ENCODE measurements at places on chromosomes 6 and 20.

DNA sequence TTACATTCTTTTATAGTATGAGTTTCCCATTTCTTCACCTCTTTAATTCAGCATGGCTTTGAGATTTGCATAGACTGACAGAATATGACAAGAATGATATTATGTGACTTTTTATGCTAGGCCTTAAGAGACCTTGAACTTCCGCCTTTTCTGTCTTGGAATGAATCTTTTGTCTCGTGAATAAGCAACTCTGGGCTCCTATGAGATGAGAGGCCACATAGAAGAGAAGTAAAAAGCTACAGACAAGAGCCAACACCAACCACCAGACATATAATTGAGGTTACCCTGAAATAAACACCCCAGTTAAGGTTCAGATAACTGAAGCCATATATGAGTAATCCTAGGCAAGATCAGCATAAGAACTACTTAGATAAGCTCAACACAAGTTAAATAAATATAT lies 600.8 kb downstream of the MEI4 start:
- H3K27ac ChIP-seq, result no peak overlapping the region
- no peaks in the 10 kb centered on the region for H3K4me1 ChIP-seq
- DNase-seq, result no peak
- no peaks in the 10 kb centered on the region for H3K27me3 ChIP-seq
- no peak overlapping the region for H3K4me3 ChIP-seq

- no peak overlapping the region for H3K27ac ChIP-seq
- no peaks in the 10 kb centered on the region for H3K27me3 ChIP-seq
- no peak for DNase-seq
- H3K36me3 ChIP-seq, result no peaks in the 10 kb centered on the region
Measured at GRCh38 chr6:89021629-89022028, 58.2 kb upstream of the RNGTT start.

GRCh38 chr6:45922728-45923351 lies 92.8 kb downstream of the CLIC5 start:
- no peaks in the 10 kb centered on the region for H3K36me3 ChIP-seq
- peaks cover 14% of the 10 kb centered on the region for H3K4me1 ChIP-seq
- H3K4me3 ChIP-seq, result no peak overlapping the region
- peaks cover 36% of the 10 kb centered on the region for H3K27me3 ChIP-seq
- no peak overlapping the region for H3K27ac ChIP-seq

- no peak overlapping the region for H3K4me3 ChIP-seq
- no peak overlapping the region for H3K27ac ChIP-seq
- no peak for DNase-seq
- no peaks in the 10 kb centered on the region for H3K36me3 ChIP-seq
- H3K4me1 ChIP-seq, result peaks cover 20% of the 10 kb centered on the region
Measured at GRCh38 chr20:48789185-48789668, 38.6 kb downstream of the PREX1 start.

- H3K27me3 ChIP-seq, result no peaks in the 10 kb centered on the region
- H3K36me3 ChIP-seq, result no peaks in the 10 kb centered on the region
- H3K4me3 ChIP-seq, result no peak overlapping the region
- no peak for DNase-seq
- peaks cover 35% of the 10 kb centered on the region for H3K4me1 ChIP-seq
- H3K27ac ChIP-seq, result no peak overlapping the region
Measured at GRCh38 chr6:111710911-111711310, 105.2 kb upstream of the TRAF3IP2 start.

DNA sequence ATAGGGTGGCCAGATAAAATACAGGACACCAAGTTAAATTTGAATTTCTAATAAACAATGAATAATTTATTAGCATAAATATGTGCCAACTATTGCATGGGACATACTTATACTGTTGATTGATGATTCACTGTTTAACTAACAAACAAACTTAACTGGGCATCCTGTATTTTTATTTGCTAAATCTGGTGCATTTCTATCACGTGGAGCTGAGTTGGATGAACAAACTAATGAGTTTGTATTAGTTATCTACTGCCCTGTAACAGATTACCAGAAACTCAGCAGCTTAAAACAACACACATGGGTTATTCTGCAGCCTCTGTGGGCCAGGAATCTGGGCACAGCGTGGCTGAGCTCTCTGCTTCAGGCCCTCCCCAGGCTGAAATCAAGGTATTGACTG lies 28.2 kb upstream of the PMEPA1 start:
- DNase-seq, result no peak
- no peaks in the 10 kb centered on the region for H3K36me3 ChIP-seq
- no peaks in the 10 kb centered on the region for H3K27me3 ChIP-seq
- H3K4me3 ChIP-seq, result no peak overlapping the region
- no peaks in the 10 kb centered on the region for H3K4me1 ChIP-seq

DNA sequence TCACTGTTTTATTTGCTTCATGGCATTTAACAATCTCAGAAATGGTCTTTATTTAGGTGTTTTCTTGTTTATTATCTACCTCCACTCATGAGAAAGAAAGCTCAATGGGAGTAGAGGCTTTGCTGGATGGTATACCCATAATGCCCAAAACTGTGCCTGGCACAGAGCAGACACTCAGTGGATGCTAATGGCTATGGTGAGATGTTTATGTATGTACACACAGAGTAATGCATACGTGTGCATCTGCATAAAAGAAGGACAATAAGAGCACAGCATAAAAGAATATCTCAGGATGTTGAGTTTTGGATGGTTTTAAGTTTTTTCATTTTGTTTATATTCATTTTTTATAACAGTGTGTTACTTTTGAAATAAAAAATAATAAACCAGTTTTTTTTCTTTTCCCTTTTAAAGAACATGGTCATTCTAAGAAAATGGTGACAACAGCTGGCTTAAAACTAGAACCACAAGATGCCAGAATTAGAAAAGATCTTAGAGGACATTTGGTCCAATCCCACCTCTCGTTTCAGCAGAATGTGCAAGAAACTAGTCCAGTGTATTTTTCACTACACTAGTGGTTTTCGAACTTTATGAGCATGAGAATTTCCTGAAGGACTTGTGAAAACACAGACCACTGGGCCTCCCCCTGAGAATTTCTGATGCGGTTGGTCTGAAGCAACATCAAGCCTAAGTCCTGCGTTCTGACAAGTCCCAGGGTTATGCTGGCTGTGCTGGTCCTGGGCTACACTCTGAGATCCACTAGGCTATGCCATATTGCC lies 131.9 kb downstream of the FYN start:
- no peak overlapping the region for H3K27ac ChIP-seq
- peaks cover 22% of the 10 kb centered on the region for H3K4me1 ChIP-seq
- no peak overlapping the region for H3K4me3 ChIP-seq
- H3K36me3 ChIP-seq, result no peaks in the 10 kb centered on the region
- H3K27me3 ChIP-seq, result no peaks in the 10 kb centered on the region

DNA sequence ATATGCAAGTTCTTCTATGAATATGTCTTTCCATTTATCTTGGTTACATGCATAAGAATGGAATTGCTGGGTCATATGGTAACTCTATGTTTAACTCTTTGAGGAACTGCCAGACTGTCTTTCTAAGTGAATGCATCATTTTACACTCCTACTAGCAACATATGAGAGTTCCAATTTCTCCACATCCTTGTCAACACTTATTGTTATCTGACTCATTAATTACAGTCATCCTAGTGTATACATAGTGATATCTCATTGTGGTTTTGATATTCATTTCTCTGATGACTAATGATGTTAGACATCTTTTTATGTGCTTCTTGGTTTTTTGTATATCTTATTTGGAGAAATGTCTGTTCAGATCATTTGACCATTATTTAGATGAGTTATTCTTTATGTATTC lies 96.7 kb upstream of the LAMP5 start:
- no peaks in the 10 kb centered on the region for H3K27me3 ChIP-seq
- peaks cover 12% of the 10 kb centered on the region for H3K4me1 ChIP-seq
- no peak overlapping the region for H3K4me3 ChIP-seq
- no peak overlapping the region for H3K27ac ChIP-seq

DNA sequence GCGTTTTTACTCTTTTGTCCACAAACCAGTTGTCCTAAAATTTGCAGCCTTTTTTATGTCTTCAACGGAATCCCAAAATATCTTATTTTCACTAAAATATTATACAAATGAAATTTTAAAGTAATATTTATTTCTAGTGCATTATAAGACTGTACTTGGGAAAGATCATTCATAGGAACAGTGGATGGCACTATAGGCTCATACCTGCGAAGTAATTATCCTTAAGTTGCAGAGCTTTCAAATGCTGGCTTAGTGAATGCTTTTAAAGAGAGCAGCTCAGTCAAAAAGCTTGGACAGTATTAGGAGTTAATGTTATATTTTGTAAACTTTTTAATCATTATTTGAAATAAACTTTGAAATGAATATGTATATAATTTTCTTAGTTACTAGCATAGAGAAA lies 254.9 kb downstream of the CDKAL1 start:
- H3K27ac ChIP-seq, result no peak overlapping the region
- no peaks in the 10 kb centered on the region for H3K36me3 ChIP-seq
- H3K4me1 ChIP-seq, result no peaks in the 10 kb centered on the region
- DNase-seq, result no peak
- no peaks in the 10 kb centered on the region for H3K27me3 ChIP-seq

GRCh38 chr20:10047427-10047826 lies 12.6 kb downstream of the ANKEF1 start:
- no peak overlapping the region for H3K27ac ChIP-seq
- H3K4me3 ChIP-seq, result no peak overlapping the region
- H3K4me1 ChIP-seq, result no peaks in the 10 kb centered on the region
- DNase-seq, result peak; percentile 60
- H3K36me3 ChIP-seq, result no peaks in the 10 kb centered on the region

DNA sequence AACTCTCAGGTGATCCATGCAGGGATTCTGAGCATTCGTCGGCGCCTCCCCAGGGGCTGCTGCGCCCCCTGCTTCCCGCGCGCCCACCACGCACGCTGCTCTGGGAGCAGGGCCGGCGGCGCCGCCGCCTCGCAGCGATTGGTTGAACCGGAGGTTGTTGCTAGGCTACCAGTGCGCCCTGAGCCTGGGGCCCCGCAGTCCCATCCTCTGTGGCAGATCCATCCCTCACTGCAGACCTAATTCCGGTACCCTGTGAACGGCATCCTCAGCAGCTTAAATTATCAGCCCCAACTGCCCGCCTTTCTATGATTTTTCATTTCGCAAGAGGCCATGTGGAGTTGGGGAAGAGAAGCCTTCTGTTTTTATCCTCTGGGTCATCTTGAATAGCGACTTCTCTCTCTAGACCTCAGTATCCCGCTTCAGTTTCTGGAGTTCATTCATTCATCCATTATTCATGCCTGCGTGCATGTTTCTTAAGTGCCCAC lies 15.4 kb downstream of the PNPLA1 start:
- peaks cover 7% of the 10 kb centered on the region for H3K4me1 ChIP-seq
- peak; percentile 87 for DNase-seq
- peaks cover 52% of the 10 kb centered on the region for H3K27me3 ChIP-seq
- H3K36me3 ChIP-seq, result no peaks in the 10 kb centered on the region

DNA sequence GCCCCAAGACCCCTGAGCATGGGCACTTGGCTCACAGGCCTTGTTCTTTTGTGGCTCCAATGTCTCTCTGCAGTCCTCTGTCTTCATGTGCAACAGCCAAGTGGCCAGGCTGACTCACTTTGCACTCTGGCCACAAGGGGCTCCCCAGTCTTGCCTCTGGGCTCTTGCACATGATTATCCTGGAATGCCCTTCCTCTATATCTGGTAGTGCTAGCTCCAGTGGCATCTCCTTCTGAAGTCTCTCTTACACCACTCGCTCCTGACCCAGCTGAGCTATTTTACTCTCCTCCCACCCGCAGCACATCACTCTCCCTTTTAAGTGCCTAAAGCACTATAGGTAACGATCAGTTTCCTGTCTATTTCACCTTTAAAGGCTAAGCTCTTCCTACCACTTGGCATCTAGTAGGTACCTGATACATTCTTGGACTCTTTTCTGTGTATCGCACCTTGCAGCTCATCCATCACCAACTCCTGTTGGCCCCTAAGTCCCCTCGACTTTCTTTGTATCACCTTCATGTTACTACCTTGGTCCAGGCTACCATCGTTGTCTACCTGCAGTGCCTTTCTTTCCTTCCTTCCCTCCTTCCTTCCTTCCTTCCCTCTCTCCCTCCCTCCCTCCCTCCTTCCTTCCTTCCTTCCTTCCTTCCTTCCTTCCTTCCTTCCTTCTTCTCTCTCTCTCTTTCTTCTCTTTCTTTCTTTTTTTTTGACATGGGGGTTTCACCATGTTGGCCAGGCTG lies 211.9 kb upstream of the RNF24 start:
- H3K36me3 ChIP-seq, result no peaks in the 10 kb centered on the region
- H3K4me1 ChIP-seq, result peaks cover 8% of the 10 kb centered on the region
- no peak overlapping the region for H3K4me3 ChIP-seq
- H3K27ac ChIP-seq, result no peak overlapping the region
- peak; percentile 45 for DNase-seq
- H3K27me3 ChIP-seq, result peaks cover 21% of the 10 kb centered on the region
